Activated CD4-positive, CD25-positive, alpha-beta regulatory T cell (primary cell): ENCODE measurements at places on chromosomes 7 and 10.

DNA sequence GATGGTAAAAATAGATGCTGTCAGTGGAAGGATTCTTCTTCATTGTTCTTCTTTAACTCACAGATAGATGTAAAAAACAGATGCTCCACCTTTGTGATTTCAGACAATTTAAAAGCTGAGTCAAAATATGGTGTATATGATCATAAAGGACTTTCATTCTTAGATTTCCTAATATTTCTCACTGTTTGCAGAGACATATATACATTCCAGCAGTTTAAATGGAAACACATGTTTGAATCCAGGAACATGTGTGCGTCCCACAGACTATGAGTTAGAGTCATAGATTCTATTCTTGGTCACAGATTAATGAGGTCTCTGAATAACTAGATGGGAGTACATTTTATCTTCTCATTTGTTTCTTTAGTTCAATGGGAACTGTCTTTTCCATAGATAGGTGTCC lies 109.6 kb downstream of the BICC1 start:
- no peak for DNase-seq

DNA sequence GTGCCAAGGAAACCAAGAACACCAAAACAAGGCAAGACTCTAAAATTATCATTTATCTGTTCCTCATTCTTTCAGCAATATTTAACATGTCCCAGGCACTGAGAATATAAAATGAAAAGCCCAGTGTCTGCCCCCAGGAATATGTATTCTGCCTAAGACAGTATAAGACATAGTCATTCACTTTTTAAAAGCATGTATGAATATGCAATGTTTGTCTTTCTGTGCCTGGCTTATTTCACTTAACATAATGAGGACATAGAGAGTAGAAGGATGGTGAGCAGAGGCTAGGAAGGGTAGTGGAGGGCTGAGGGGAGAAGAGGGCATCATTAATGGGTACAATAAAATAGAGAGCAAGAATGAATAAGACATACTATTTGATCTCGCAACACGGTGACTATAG lies 44.6 kb upstream of the BET1 start:
- DNase-seq: no peak

- no peak for DNase-seq
Measured at GRCh38 chr10:123563581-123563855, 102.6 kb upstream of the GPR26 start.

DNA sequence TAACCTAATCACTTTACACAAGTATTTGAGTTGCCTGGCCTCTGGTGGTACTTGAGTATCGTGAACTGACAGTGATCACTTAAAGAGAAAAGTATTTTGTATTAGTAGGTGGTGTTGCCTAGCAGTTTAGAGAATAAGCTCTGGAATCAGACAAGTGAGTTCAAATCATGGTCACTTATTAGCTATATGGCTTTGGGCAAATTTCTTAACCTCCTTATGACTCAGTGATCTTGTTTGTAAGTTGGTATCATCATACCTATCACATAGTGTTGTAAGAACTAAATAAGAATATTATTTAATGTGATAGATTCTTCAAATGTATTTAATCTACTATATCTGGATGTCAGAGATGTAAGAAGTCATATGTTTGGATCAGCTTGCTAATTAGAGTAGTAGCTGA lies 163.8 kb downstream of the RNF133 start:
- DNase-seq: no peak

DNA sequence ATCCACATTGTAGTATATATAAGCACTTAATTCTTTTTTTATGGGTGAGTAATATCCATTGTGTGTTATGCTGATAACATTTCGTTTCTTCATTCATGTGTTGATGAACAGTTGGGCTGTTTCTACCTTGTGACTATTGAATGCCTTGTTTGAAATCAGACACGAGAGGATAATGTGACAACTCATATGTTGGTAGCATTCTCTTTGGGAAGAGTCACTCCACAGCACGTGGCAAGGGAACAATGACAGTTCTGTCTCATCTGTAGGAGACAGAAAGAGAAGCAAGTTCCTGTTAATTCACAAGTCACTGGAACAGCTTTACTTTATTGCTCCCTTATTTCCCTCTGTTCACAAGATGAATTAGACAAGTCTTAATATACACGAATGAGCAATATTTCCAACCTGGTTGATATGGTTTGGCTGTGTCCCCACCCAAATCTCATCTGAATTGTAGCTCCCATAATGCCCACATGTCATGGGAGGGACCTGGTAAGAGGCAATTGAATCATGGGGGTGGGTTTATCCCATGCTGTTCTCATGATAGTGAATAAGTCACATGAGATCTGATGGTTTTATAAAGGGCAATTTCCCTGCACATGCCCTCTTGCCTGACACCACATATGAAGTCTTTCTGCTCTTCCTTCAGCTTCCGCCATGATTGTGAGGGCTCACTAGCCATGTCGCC lies 125.3 kb downstream of the SEC23IP start:
- DNase-seq: no peak

DNA sequence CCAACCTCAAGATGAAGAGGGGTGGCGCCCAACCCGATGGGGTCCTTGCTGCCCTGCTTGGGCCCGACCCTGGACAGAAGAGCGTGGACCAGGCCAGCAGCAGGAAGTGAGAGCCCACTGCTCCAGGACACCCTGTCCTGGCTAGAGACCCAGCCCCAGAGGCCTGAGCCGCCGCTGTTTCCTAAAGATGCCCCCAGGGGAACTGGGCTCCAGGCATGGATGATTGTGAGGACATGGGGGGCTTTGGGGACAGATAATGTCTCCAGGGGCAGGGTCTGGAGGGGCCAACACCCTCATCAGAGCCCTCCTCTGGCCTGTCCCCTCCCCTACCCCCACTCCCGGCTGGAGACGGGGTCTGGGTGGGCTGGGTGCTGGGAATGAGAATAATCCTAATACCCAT lies 71.7 kb downstream of the MYL10 start:
- DNase-seq: no peak

- DNase-seq: peak; percentile 48
Measured at GRCh38 chr7:116929914-116930913, 23.1 kb upstream of the ST7 start.

DNA sequence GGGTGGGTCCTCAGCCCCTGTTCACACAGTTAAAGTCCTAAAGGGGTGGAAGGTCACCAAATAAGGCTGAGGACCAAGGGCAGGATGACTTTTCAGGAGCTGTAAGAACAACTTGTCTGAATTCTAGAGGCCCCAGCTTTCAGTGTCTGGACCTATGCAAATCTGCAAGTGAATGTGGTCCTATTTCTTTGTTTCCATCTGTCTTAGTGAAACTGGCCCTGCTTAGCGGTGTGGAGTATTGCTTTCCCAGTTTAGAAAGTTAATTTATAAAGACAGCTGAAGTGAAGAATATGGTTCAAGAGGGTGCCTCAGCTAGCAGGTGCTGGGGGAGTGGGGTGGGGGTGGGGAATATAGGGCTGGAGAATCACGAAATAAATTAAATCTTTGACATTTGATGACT lies 40.1 kb downstream of the HHEX start:
- DNase-seq: no peak

GRCh38 chr10:21625623-21626229 lies 91.7 kb downstream of the MLLT10 start:
- DNase-seq: no peak

GRCh38 chr10:20858292-20859124 lies 38.6 kb downstream of the NEBL start:
- no peak for DNase-seq

GRCh38 chr10:94631077-94631875 lies 52.3 kb upstream of the CYP2C18 start:
- DNase-seq: no peak

DNA sequence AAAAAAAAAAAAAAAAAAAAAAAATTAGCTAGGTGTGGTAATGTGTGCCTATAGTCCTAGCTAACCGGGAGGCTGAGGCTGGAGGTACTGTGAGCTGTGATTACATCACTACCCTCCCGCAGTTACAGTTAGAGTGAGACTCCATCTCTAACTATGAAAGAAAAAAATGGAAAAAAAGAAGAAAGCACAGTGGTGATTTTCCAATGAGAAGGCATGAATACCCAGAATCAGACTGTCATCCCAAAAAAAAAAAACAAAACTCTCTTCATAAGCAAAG lies 269.9 kb upstream of the MKLN1 start:
- peak; percentile 13 for DNase-seq

DNA sequence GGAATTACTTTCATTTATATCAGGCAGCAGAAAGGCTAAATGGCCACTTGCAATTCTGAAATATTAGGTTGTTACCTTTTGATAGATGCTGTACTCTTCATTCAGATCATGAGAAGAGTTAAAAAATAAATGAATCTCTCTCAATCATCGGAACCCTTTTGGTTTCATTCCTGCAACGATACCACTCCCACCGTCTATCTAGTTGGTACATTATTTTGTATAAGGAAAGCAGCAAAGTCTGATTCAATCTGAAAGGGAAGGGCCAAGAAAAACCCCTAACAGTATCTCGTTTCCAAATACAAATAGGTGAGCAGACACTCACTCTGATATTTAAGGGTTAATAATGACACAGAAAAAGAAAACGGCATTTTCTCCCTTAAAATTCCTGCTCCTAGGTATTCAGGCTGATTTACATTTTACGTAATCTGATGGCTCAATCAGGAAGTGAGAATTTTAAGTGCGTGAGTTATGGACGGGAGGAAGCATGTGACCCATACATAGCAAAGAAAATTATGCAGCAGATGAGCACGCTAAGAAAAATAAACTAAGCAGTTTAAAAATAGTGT lies 209.4 kb upstream of the KLF14 start:
- no peak for DNase-seq

GRCh38 chr10:133195611-133196010 lies 34.4 kb upstream of the UTF1 start:
- DNase-seq: no peak

DNA sequence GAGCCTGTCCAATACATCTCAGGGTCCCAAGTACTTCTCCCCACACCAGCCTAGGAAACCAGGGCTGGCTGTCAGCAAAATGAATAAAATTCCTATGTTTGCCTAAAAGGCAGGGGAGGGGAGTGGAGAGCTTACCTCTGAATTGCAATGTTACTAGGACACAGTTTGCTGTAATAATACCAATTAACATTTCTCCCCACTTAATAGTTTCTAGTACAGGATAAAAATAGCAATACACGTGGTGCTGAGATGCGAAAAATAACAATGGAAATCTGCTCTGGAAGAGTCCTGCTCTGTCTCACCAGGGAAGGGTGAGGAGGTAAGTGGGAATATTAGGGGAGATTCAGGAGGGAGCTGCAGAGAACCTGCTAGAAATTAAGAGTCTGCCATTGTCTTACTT lies 112.3 kb downstream of the PLXNA4 start:
- no peak for DNase-seq

GRCh38 chr10:7587168-7587864 lies 79.5 kb downstream of the ITIH5 start:
- no peak for DNase-seq

- no peak for DNase-seq
Measured at GRCh38 chr7:127692200-127692599, 40.2 kb downstream of the SND1 start.

- no peak for DNase-seq
Measured at GRCh38 chr10:5314840-5315239, 49.9 kb upstream of the UCN3 start.

DNA sequence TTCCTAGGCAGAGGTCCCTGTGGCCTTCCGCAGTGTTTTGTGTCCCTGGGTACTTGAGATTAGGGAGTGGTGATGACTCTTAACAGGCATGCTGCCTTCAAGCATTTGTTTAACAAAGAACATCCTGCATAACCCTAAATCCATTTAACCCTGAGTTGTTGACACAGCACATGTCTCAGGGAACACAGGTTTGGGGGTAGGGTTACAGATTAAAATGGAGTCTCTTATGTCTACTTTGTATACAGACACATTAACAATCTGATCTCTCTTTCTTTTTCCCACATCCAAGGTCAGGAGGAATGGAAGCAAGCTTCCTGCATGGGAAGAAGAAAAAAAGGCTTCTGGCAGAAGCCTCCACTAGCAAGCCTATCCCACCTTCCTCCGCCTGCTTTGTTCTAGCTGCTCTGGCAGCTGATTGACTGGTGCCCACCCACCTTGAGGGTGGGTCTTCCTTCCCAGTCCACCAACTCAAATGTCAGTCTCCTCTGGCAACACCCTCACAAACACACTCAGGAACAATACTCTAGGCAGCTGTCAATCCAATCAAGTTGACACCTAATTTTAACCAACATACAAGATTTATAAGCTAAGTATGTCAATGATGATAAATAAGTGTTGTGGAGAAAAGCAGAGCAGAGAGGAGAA lies 176.5 kb upstream of the CCZ1B start:
- no peak for DNase-seq

- DNase-seq: no peak
Measured at GRCh38 chr10:13383399-13383761, 35.3 kb upstream of the SEPHS1 start.

DNA sequence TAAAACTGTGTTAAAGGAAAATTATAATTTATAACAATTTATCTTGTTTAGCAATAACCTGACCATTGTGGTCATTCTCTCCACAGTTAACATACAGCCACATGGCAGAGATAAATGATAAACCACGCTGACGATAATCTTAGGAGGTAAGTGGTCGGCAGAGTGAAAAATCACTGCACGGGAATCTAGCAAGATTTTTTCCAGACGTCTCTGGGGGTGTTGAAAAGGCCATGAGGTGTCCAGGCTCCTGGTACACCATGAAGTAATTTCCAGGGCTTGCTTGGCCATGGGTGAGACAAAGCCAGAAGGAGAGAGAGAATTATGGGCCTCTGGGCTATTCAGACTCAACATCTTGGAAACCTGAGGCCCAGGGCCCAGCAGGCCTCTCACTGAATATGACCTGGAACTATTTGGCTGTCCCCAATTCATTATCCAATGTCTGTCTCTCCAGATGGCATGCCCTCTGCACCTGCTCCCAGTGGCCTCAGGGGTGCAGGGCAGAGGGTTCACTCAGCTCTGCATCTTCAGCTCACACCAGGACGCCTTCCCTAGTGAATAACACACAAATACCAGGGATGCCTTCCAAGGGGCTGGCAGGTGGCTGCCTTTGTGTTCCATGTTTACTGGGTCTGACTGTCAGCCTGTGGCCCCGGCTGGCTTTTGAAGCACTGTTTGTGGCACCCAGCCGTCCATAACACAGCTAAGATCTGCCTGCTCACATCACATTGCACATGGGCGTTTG lies 590.4 kb upstream of the PFKP start:
- DNase-seq: no peak

DNA sequence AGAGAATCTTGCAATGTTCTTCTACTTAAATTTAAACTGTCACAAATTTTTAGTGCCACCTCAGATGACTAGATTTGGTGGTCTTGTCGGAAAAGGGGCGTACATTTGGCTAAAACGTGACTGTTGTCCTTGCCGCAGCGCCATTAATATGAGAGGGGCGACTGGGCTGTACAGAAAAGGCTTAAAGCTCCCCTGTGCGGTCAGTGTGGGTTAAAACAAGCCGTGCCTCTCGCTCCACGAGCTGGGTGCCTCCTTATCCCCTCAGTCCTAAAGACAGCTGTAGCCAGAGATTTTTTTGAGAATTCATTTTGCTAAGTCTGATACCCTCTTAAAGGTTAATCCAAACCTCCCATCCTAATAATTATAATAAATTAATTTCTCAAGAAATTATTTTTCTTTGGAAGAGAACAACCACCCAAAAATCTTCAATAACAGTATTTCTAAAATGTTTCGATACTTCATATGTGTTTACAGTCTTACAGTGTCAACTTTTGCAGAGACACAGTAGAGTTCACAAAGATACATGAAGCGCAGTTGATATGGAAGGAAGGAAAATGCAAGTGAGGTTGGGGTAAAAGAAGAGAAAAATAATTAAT lies 68.6 kb downstream of the C7orf25 start:
- DNase-seq: no peak

GRCh38 chr7:21128062-21128817 lies 299.6 kb upstream of the SP4 start:
- no peak for DNase-seq

GRCh38 chr10:103562383-103562782 lies 68.9 kb downstream of the NEURL1 start:
- no peak for DNase-seq
